ENCODE measurements at places on chromosomes 11 and 22.

GRCh38 chr22:42388130-42388797 lies 43.9 kb downstream of the NFAM1 start:
- no peak for DNase-seq

- DNase-seq = no peak
Measured at GRCh38 chr11:108221371-108221770, 1.1 kb downstream of the NPAT start.

DNA sequence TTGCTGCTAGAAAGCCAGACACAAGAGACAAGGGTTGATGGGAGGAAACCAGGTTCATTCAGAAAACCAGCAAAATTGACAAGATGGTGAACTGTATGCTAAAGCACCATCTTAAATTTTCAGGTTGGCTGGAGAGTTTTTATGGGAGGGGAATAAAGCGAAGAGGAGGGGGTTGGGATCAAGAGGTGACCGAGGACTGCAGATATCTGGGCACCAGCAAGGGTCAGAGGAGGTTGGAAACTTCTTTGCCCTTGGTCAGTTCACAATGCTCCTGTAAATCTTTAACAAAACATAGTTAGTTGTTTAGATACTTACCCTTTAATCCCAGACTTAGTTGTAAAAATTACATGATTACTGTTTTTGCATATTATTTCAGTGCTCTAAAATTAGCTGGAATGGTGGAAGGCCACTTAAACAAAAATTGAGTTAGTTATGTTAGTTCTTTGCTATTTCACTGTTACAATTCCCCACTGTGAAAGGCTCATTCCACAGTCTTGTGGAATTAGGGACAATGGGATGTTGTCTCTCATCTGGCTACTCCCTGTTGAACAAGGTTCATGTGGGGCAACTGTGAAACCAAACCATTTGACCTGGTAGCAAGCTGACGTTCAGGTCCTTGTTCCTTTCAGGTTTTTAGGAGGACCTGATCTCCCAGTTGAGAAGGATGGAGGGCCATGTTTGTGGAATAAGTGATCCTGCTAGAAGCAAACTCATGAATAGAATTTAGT lies 30.6 kb upstream of the QSER1 start:
- no peak for DNase-seq

- DNase-seq = peak; percentile 53
Measured at GRCh38 chr11:29159552-29160465, 857.0 kb downstream of the KCNA4 start.

DNA sequence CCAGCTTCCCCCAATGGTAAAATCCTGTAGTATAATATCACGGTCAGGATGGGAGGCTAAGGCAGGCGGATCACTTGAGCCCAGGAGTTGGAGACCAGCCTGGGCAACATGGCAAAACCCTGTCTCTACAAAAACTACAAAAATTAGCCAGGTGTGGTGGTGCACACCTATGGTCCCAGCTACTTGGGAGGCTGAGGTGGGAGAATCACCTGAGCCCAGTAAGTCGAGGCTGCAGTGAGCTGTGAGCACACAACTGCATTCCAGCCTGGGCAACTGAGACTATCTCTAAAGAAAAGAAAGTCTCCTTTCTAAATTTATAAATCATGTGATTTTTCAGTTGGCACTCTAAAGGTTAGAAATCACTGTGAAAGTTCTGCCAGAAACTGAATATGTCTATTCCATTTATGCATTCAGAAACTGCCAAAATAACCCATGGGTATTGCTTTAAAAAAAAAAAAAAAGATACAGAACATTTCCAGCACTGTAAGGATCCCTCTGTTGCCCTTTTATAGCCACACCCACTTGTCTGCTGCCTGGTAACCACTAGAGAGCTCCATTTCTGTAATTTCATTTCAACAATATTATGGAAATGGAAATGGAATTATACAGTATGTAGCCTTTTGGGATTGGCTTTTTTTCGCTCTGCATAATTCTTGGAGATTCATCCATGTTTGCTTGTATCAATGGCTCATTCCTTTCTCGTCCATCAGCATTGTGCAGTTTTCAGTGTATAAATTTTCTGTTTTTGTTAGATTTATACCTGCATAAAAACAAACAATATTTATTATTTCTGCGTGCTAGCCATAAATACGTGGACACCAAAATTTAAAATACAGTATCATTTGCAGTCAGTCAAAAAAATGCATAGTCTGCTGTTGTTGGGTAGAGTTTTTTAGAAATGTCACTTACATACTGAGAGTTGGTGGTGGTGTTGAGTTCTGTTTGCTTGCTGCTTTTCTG lies 9.4 kb downstream of the CDC45 start:
- no peak for DNase-seq

DNA sequence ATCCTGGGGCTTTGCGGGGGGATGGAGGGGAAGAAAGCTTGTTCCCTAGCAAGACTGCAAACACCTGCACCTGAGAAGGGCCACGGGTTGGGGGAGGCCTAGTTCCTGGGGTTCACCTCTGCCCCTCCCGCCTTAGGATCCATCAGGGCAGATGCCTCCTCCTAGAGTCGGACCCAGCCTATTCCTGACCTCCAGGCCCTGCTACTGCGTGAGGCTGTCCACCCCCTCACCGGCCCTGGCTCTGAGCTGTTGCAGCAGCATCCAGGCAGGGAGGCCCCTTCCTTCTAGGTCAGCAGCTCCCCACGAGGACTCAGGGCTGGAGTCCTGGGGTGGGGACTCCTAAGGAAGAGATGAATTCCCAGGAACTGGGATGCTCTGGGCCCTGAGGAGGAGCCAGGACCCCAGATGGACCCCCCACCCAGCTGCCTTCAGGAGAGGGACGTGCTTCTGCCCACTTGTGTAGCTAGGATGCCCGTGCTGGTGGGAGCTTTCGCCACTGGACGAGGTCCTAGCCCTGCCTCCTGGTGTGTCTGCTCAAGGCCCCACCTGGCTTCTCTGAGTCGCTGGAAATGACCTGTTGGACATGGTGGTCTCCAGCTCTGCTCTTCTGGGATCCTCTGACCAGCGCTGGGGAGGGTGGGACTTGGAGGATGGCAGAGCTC lies 10.3 kb downstream of the MRGPRF start:
- DNase-seq = no peak

- no peak for DNase-seq
Measured at GRCh38 chr11:40597546-40598113, 861.8 kb downstream of the LRRC4C start.

GRCh38 chr11:99241066-99241465 lies 220.3 kb downstream of the CNTN5 start:
- no peak for DNase-seq

- DNase-seq = no peak
Measured at GRCh38 chr22:44304354-44304753, 8.4 kb downstream of the SHISAL1 start.

DNA sequence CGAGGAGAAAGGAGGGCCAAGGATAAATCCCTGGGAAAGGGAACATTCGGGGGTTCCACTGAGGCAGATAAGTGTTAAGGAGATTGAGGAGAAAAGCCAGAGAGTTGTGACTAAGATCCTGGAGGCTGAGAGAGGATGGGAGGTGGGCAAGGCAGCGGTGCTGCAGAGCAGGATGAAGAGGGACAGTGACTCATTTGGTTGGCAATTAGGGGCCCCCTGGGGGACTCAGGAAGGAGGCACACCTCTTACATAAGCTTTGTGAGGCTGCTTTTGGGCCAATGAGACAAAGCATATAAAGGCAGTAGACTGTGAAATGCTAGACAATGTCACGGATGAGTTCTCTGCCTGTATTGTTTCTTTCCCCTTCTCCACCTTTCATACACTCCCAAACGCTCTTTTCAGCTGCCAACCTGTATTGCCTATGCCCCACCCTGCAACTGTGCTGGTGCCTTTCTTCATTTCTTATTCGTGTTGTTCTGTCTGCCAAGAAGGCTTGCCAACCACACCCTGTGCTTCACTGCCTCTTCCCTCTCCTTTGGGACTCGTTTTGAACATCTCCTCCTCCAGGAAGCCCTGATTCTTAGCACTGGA lies 246.8 kb upstream of the KIRREL3 start:
- no peak for DNase-seq

DNA sequence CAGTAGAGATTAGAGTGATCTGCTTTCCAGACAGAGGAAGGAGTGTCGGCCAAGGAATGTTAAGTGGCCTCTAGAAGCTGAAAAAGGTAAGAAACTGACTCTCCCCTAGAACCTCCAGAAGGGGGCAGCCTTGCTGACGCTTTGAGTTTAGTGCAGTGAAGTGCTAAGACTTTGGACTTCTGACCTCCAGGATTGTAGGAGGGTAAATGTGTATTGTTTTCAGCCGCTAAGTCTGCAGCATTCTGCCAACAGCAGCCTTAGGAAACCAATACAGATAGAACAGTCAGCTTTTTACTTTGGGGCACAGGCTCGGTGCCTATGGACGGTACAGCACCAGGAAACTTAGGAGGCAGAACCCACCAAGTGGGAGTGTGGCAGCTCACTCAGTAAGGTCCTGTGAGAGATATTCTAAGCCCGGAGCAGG lies 3.6 kb upstream of the TBC1D22A start:
- peak; percentile 67 for DNase-seq

DNA sequence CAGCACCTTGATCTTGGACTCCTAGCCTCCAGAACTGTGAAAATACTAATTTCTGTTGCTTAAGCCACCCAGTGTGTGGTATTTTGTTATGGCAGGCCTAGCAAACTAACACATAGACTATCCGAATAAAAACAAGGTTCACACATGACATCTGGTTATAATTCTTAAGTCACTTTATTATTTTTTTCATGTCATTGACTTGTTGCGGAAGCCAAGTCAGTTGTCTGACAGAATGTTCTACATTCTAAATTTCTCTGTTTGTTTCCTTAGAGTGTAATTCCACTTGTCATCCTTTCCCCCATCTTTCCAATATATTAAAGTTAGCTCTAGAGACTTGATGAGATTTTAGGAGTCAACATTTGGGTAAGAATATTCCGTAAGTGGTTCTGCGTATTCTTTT lies 40.6 kb downstream of the RAB30 start:
- no peak for DNase-seq

DNA sequence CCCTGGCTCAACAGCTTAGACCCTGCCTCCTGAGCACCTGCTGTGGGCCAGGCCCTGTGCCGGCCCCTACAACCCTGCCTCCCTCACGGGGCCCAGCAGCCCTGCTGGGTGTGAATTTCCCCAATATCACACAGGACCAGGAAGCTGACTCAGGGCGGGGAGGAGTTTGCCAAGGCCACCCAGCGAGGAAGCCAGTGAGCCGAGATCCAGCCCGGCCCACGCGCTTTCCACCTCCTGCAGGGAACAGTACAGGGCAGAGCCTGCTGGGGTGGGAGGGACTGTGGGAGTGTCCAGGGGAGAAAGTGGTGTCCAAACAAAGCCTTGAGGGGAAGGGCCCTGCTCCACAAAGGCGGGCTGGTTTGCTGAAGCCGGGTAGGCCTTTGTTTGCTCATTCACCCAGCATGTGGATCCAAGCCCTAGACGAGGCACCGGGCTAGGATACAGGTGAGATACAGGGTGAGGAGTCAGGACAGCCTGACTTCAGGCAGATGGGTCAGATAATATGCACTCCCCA lies 26.8 kb downstream of the RPL3 start:
- peak; percentile 89 for DNase-seq

GRCh38 chr11:2136209-2136951 lies 2.8 kb downstream of the IGF2 start:
- no peak for DNase-seq

DNA sequence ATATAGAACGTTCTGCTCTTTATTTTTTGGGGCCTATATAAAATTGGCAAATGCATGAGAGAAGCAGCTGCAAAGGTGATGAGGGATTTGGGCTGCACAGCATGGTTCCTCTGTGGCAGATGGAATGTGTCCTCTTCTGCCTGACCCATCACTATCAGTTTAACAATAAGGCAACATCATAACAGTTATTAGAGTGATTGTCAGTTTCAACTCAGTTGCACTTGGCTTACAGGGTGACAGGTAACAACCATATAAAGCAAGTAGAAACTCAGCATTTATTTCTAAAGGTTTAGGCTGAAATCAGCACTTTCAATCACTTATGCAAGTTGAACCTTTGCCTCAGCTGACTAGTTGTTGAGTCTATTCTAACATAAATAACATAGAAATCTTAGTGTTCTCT lies 935.4 kb upstream of the CHORDC1 start:
- DNase-seq = no peak

GRCh38 chr11:48006301-48006992 lies 26.1 kb downstream of the PTPRJ start:
- DNase-seq = no peak

- no peak for DNase-seq
Measured at GRCh38 chr11:72921028-72921716, 107.0 kb downstream of the ATG16L2 start.

DNA sequence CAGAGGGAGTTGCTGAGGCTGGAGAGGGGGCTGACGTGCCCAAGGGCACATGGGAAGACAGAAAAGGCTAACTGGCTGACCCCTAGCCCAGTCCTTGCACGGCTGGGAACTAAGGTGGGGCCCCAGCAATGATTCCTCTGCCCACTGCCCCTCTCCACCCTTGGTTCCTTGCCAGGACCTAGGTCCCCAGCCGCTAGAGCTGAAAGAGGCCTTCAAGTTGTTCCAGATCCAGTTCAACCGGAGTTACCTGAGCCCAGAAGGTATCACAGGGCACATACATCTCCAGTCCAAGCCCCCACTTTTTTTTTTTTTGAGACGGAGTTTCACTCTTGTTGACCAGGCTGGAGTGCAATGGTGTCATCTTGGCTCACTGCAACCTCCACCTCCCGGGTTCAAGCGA lies 390 bp downstream of the CTSW start:
- no peak for DNase-seq

GRCh38 chr11:46896719-46897406 lies 21.5 kb downstream of the LRP4 start:
- peak; percentile 23 for DNase-seq

- DNase-seq = no peak
Measured at GRCh38 chr11:126570489-126570888, 215.0 kb downstream of the ST3GAL4 start.

GRCh38 chr11:34654483-34655334 lies 33.8 kb downstream of the EHF start:
- DNase-seq = peak; percentile 80

DNA sequence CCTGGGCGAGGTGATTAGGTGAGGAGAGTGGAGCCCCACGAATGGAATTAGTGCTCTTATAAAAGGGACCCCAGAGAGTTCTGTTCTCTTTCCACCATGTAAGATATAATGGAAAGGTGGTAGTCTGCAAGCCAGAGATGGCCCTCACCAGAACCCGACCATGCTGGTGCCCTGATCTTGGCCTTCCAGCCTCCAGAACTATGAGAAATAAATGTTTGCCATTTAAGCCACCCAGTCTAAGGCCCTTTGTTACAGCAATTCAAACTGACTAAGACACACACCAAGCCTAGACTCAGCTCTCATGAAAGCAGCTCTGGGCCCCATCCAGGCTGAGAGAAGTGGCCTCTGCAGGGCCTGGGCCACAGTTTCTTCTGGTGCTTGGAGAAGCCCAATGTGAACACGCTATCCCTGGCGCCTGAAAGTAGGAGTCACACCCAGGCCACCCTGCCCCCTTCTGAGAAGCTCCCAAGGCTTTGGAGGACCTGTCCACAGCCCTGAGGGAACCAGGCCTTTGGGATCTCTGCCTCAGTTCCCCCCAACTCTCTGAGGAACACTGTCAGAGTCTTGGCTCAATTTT lies 35.3 kb upstream of the LYVE1 start:
- no peak for DNase-seq

DNA sequence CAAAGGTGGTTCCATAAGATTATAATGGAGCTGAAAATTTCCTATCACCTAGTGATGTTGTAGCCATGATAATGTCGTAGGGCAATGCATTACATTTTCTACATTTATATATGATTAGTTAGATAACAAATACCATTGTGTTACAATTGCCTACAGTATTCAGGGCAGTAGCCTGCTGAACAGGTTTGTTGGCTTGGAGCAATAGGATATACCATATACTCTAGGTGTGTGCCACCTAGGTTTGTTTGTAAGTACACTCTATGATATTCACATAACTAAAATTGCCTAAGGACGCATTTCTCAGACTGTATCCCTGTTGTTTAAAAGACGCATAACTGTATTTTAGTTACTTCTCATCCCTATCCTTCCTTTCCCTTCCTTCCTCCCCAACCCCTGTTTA lies 13.6 kb downstream of the PLEKHB1 start:
- no peak for DNase-seq
